ENCODE measurements at places on chromosomes 4 and X. TPM values are rescaled to one million over a fixed set of nuclear protein-coding genes. Genes with fewer than 3 reads are reported as not detected.

DNA sequence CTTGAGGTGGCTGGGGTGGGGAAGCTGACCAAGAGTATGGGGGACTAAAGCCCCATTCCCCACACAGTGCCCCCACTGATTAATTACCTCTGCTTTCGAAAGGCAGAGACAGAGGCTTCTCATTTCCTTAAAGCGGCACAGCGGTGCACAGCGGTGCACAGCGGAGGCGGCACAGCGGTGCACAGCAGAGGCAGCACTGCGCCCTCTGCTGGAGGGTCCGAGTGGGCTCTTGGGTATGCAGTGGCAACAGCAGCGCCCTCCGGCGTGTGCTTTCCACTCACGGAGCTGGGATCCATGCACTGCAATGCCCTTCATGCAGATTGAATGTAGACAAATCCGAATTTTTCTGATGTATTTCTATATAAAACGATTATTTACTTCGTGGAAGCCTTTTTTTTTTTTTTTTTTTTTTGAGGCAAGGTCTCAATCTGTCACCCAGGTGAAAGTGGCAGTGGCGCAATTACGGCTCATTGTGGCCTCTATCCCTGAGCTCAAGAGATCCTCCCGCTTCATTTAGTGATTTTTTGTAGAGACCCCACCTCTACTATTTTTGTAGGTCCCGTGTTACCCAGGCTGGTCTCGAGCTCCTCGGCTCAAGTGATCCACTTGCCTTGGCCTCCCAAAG is 19.7 kb upstream of the PRPS2 start:
- DNase-seq: no peak
- no peaks in the 10 kb centered on the region for H3K4me1 ChIP-seq
- no peak overlapping the region for H3K27ac ChIP-seq

GRCh38 chr4:153161226-153161963 is 42.8 kb upstream of the TRIM2 start:
- H3K27me3 ChIP-seq: no peaks in the 10 kb centered on the region
- H3K4me1 ChIP-seq: no peaks in the 10 kb centered on the region
- H3K36me3 ChIP-seq: no peaks in the 10 kb centered on the region

DNA sequence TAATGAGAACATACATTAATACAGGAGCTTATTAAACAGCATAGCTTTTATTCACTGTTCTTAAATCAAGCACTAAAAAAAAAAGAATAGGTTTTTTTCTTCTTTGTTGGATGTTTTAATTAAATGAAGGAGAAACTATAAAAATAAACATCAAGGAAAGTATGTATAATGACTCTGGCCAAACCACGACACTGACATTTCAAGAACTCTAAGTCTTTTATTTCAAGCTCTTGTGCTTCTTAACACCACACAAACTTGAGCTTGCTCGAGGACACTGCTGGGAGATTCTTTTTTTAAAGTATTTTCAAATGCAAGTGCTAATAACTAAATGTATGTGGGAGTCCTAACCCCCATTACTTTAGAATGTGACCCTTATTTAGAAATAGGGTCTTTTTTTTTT is 204.9 kb upstream of the PPARGC1A start:
- no peak overlapping the region for H3K4me3 ChIP-seq
- H3K27me3 ChIP-seq: no peaks in the 10 kb centered on the region
- no peak for DNase-seq
- H3K4me1 ChIP-seq: no peaks in the 10 kb centered on the region
- H3K27ac ChIP-seq: no peak overlapping the region

DNA sequence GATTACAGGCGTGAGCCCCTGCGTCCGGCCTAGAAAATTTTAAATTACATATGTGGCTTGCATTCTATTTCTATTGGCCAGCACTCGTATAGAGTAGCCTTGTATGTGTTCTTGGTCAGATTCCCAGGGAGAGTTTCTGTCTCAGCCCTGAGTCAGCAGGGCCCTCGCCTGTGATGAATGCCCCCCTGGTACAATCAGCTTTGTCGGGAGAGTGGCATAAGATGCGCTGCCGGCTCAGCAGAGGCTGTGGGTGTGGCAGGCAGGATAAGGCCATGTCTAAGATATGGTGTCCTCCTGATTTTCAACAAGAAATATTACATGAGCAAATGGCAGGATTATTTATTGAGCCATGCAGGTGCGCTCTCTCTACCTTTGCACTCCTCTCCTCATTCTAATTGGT is 1.6 kb upstream of the REELD1 start:
- DNase-seq: no peak
- no peaks in the 10 kb centered on the region for H3K27me3 ChIP-seq
- no peaks in the 10 kb centered on the region for H3K4me1 ChIP-seq
- H3K27ac ChIP-seq: no peak overlapping the region

GRCh38 chr4:133618963-133619362 is 469.9 kb downstream of the PCDH10 start:
- H3K27me3 ChIP-seq: no peaks in the 10 kb centered on the region
- no peaks in the 10 kb centered on the region for H3K36me3 ChIP-seq
- no peak overlapping the region for H3K27ac ChIP-seq
- no peak for DNase-seq
- no peak overlapping the region for H3K4me3 ChIP-seq
- no peaks in the 10 kb centered on the region for H3K4me1 ChIP-seq

DNA sequence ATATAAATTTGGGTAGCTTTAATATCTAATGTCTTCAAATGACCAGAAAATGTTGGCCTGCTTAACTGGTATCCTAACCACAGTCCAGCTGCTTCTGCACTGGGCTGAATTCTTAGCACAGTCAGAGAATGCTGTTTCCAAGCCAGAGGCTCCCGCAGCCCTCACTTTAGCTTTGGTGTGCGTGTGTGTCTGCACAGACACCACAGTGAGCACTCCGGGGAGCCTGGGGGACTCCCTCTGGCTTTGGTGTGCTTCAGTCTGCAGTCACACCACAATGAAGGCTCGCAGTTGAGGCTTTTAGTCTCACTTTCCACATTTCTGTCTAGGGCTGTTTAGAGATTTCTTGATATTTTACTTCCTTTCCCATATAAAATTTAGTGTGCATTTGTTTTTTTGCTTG is 53.6 kb downstream of the APOO start:
- H3K27me3 ChIP-seq: no peaks in the 10 kb centered on the region
- no peak overlapping the region for H3K27ac ChIP-seq
- H3K36me3 ChIP-seq: no peaks in the 10 kb centered on the region
- no peak overlapping the region for H3K4me3 ChIP-seq
- DNase-seq: no peak
- no peaks in the 10 kb centered on the region for H3K4me1 ChIP-seq

- no peaks in the 10 kb centered on the region for H3K4me1 ChIP-seq
- H3K27ac ChIP-seq: no peak overlapping the region
- H3K36me3 ChIP-seq: no peaks in the 10 kb centered on the region
- H3K27me3 ChIP-seq: no peaks in the 10 kb centered on the region
- H3K4me3 ChIP-seq: no peak overlapping the region
Measured at GRCh38 chr4:150867148-150867547, 147.9 kb downstream of the LRBA start.

DNA sequence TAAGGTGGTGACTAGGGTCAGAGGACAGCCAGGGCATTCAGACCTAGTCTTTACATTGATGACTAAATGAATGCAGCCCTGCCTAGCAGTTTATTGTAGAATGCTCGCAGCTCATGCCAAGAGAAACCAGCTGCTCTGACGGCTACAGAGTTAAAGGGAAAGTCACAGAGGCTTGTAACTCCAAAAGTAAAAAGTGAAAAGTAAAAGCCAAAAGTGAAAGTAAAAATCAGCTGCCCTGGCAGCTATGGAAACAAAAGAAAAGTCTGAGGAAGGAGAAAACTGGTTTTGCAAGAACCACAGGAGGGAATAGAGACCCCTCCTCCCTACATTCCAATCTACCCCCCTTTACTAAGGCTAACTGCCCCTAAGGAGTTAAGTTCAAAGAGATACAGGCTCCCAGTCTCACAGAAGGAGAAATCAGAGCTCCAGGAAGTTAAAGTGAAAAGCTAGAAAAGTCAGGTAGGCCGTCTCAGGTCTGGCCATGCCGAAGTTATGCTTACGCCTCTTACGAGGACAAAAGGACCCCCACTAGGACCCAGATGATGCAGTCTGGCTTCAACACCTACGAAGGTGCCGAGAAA is 6.0 kb downstream of the GAGE10 start:
- peak overlapping the region; percentile 81 for H3K27ac ChIP-seq
- no peaks in the 10 kb centered on the region for H3K27me3 ChIP-seq
- DNase-seq: no peak
- H3K4me1 ChIP-seq: no peaks in the 10 kb centered on the region
- H3K4me3 ChIP-seq: peak overlapping the region; percentile 37

Gene CPZ
- 1.8 TPM for total RNA-seq
